ENCODE measurements at places on chromosomes 3 and 15.
A peak's percentile ranks its signal among the peaks of the same experiment; 100 is the strongest.

GRCh38 chr3:43627360-43627759, 5.5 kb upstream of the ANO10 start:
- DNase-seq: no peak

DNA sequence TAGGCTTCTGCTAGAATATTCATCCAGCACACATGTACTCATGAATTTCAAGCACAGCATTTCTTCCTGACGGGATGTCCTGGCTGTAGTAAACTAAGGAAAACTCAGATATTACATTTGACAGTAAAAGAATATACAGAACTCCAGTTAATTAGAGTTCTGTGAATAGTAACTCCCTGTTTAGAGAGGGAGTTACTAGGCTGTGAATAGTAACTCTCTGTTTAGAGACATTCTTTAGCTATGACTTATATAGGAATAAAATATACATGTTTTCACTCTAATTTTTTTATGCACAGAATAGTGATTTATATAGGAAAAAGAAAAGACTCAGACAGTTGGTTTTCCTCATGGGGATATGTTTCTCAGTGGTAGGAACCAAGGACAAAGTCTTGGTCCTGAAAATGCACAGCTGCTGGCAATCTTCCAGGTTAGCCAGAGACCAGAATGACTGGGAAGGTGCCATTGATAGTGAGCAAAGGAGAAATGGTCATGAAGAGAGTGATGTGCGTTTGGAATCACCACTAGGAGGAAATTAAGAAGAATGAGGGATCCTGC, 480.7 kb upstream of the THBS1 start:
- no peak for DNase-seq

DNA sequence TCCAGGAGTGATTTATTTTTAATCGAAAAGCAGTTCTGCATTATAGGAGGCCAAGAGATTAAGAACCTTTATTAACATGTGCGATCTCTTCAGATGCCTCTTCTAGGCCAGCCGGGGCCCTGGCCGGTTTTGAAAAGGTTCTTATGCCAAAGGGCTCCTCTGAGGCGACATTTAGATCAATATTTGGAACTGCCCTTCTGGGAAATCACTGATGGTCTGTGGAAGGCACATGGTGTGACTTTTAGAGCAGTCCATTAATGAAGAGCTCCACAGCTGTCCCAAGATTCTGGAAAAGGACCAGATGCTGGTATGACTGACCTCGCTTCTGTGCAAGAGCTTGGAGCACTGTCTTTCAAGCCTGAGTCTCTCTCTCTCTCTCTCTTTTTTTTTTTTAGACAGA, 19.7 kb downstream of the MGLL start:
- no peak for DNase-seq

- DNase-seq: no peak
Observed at GRCh38 chr3:137692803-137693431, 71.2 kb upstream of the SOX14 start.

GRCh38 chr3:66195347-66195783, 25.4 kb upstream of the SLC25A26 start:
- no peak for DNase-seq

DNA sequence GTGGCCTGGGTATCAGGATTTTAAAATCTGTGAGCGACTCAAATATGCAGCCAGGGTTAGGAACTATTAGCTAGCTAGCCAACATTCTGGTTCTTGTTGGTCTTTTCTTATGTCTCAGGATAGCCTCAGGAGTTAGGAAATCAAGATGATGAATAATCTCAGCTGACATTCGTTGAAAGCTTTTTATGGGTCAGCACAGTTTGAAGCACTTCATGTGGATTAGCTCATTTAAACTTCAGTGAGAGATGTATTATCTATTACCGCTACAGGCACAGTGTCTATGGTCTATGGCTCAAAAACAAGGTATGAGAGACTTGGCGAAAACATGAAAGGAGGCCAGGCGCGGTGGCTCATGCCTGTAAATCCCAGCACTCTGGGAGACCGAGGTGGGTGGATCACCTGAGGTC, 187.5 kb upstream of the THRB start:
- DNase-seq: no peak

GRCh38 chr15:88232771-88233201, 23.8 kb downstream of the NTRK3 start:
- no peak for DNase-seq

GRCh38 chr3:128152419-128153155, 694 bp upstream of the EEFSEC start:
- DNase-seq: no peak

- DNase-seq: no peak
Observed at GRCh38 chr3:69180869-69181591, 58.6 kb upstream of the LMOD3 start.

GRCh38 chr3:110646055-110646454, 425.6 kb upstream of the NECTIN3 start:
- no peak for DNase-seq

DNA sequence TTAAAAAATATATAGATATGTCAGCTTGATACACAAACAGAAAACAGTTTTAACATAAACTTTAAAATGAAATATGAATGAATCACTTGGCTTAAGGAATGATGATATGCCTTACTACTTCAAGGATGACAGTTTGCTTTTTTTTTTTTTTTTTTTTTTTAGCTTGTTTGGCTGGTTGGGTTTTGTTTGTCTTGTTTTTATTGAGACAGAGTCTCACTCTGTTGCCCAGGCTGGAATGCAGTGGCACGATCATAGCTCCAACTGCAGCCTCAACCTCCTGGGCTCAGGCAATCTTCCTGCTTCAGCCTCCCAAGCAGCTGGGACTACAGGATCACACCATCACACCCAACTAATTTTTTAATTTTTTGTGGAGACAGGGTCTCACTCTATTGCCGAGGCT, 14.5 kb downstream of the LRRC2 start:
- DNase-seq: no peak

GRCh38 chr3:172148241-172148640, 108.9 kb downstream of the FNDC3B start:
- DNase-seq: no peak

DNA sequence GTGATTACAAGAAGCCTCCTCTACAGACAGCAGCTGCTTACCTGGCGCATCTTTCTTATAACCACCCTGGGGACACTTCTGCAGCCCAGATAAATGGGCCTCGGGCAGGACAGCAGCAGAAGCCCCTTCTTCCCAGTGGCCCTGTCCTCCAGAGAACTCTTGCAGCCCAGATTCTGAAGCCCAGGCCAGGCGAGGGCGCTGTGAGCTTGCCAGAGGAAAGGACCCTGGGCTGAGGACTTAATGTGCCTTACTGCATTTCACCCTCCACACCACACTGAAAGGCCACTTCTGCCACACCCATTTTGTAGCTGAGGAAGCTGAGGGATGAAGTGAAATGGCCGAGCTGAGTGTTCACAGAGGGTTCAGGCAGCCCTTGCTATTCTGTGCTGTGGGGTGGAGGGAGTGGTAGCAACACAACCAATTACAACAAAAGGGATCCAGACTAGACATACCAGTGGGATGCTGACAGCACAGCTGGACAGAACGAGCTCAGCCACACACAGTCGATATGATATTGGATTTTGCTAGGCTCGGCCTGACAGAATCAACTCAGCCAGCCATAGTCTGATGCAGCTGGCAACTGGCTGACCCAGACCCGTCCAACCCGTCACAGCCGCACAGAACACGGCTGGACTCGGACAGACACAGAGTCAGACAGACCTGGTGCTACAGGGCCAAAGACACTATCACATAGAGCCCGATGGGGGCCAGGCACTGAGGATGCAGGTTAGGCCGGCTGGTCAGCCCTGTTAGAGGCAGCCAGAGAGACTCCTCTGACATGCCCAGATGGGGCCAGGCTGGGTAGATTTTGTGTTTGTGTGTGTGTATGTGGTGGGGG, 7.3 kb downstream of the ACOX2 start:
- DNase-seq: no peak

- no peak for DNase-seq
Observed at GRCh38 chr15:94621736-94622135, 390.4 kb downstream of the MCTP2 start.

DNA sequence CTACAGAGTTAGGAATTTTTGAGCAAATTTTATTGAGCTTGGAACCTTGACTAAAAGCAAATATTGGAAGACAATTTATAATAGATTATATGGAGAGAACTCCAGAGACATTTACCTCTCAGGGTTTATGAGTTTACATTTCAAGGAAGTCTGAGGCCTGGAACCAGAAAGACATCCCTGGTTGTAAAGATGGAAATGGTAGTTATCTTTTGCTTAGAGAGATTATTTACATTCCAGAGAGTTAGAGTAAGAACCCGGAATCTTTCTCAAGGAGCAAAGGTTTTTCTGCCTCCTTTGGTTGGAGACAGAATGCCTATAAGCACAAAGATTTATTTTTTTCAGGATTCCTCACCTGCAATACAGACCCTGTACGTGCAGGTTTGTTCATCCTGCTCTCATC, 458.1 kb downstream of the TBL1XR1 start:
- no peak for DNase-seq

DNA sequence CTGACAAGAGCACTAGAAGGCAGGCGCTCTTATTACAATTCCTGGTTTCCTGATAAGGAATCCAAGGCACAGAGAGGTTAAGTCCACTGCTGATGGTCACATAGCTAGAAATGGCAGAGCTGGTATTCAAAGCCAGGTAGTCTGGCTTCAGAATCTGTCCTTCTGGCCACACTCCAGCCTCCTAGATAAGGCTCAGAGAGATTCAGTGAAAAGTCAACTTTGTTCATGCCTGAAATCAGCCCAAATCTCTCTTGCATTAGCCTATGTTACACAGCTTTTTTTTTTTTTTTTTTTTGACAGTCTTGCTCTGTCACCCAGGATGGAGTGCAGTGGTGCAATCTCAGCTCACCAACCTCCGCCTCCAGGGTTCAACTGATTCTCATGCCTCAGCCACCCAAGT, 21.1 kb upstream of the CMTM8 start:
- DNase-seq: no peak

DNA sequence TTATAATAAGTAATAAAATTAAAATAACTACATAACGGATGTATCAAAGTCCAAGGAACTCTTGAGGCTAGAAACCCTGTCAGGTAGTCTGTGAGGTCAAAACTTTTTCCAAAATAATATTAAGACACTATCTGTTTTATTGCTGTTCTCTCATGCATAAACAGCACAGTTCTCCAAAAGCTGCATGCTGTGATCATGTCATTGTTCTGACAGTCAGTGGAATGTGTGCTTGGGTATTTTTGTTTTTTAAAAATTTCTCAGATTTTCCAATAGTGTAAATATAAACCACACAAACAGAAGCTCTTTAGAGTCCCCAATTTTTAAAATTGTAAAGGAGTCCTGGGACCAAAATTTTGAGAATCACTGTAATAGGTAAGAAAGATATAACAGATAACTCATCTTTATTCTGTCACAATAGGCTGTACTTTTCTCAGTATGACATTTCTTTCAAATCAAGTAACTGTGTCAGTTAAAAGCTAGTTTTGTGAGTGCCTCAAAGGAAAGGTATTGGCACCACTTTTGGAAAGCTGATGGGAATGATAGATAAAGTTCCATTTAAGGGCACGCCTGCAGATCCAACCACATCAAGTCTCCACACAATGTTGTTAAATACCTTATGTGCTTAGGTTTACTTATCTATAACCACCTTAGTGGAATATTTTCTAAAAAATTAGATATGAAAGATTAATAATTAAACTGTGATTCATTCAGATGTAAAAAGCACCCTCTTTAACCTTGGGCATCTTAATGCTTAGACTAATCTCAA, 49.3 kb downstream of the CEP152 start:
- DNase-seq: no peak

DNA sequence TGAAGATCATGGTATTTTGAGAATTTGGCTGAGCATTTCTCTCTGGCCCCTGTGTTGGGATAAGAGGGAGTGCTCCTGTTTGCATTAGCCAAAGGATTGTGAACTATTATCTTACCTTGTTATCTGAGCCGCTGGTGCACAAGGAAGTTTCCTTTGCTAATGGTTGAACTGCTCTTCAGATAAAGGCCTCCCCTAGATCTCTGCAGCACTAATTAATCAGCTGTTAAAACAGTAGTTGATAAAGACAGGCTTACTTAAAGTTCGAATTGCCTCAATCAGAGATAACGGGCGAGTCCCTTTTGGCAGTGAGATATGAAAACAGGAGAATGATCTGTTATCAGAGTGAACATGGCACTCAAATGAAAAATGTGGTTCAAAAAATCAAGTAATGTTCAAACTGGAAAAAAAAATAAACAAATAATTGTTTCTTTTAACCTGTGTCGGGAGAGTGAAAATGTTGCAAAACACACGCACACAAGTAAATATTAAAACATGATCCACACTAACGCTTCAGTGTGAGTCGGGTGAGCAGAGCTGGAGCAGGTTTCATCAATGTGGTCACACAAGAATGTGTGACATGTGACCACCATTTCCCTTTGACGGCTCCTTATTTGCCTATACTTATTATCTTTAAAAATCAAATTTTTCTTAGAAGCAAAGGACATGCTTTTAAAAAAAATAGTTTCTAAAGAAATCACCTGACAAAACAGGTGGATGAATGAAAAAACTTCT, 469.1 kb downstream of the SOX2 start:
- DNase-seq: no peak

DNA sequence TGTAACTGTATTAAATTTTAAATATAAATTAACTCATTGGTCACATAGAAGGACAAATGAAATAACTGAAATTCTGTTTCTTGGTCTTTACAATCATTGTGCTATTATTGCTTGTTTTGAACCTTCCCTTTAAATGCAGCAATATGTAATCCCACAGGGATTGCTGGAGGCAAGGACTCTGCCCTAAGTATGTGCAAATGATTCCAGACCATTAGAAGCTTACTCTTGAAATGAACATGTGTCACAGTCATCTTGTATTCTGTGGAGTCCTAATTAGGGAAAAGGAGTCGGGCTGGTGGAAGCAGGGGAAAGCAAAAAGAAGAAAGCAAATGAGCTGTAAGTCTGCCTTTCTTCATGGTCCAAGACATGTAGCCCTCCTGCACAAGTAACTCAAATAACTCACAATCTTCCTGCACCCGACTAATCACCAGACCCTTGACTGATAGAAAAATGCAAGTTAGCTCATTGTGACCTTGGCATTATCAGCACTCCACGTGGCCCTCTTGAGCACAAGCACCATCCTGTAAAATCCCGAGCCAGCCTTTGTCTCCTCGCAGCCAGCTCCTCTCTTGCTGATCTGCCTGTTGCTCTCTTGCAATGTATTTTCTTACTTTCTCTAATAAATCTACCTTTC, 2.3 kb upstream of the TMPRSS7 start:
- no peak for DNase-seq

GRCh38 chr3:58704745-58705144, 38.2 kb upstream of the FAM3D start:
- DNase-seq: no peak

- peak; percentile 46 for DNase-seq
Observed at GRCh38 chr15:85582131-85583079, 202.0 kb downstream of the AKAP13 start.

- no peak for DNase-seq
Observed at GRCh38 chr3:78799681-78800080, 968.1 kb downstream of the ROBO1 start.

- no peak for DNase-seq
Observed at GRCh38 chr15:33190539-33190938, 4.0 kb downstream of the FMN1 start.

GRCh38 chr3:104523136-104523535, 843.6 kb upstream of the ALCAM start:
- DNase-seq: no peak

GRCh38 chr3:126748701-126749546, 44.9 kb downstream of the CHCHD6 start:
- DNase-seq: no peak
